ENCODE measurements at places on chromosomes 1 and 21.

DNA sequence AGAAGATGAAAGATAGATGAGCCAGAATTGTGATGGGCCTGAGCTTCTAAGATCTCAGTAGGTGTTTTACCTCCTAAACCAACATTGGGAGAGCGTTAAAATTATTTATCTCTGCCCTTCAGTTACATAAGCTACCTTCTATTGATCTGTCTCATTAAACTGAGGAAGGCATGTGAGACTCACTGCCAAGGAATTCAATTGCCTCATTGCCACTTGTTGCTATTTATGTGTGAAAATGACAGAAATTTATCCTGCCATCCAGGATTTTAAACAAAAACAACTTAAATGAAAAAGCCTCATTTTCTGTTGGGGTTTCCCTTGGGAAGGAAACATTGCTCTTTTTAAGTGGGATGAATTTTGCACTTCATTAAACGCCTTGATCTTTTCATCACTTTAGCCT lies 78.7 kb upstream of the RUNX1 start:
- DNase-seq: no peak

GRCh38 chr1:232428786-232429530 lies 201.0 kb downstream of the SIPA1L2 start:
- DNase-seq: no peak

DNA sequence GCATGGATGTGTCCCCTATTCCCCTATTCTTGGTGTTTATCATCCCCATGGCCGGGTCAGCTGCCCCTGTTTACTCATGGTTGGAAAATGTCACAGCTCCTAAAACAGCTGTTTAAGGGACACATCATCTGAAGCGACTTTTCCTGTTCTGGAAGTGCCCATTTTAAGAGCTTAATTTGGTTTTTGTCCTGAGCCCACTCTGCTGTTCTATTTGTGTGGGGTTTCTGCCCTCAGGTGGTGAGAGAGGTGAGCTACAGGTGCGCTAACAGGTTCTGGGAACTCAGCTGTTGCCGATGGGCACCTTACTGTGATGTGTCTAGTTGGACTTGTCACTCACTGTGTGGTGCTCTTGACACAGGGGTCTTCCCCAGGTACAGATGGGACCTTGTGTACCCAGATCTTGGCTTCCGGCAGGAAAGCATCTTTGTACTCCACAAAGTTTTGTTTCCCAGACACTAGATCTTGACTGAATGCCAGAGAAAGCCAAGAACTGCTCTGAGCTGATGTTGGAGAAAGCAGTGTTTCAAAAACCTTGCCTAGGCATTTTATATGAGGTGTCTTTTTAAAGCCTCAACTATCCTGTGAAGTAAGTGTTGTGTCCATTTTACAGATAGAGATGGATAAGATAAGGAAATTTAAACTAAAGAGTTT lies 59.0 kb upstream of the CD1D start:
- DNase-seq: peak; percentile 55

DNA sequence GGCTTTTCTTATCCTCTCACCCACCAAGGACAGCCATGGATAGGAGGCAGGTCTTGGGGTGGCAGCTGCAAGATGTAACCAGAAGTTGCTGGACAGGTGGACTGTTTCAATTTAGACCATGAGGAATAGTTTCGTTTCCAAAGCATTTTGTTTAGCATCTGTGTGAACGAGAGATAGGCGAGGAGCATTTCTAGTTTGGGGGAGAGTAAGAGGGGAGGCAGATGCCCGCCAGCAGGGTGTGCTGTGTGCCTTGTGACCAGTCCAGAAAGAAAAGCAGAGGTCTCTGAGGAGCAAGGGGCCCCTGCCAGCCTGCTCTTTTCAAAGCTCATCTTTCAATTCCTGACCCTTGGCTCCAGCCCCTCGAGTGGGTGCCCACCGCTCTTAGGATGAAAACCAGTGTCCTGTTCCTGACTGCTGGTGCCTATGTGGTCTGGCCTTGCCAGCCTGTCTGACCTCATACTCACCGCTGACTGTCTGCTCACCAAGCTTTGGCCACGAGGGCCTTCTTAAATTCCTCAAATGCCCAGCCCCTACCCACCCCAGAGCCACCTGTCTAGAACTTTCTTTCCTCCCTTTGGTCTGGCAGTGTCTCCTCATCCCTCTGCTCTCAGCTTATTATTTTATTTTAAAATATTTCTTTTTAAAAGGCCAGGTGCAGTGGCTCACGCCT lies 8.5 kb downstream of the SERINC2 start:
- DNase-seq: peak; percentile 36

DNA sequence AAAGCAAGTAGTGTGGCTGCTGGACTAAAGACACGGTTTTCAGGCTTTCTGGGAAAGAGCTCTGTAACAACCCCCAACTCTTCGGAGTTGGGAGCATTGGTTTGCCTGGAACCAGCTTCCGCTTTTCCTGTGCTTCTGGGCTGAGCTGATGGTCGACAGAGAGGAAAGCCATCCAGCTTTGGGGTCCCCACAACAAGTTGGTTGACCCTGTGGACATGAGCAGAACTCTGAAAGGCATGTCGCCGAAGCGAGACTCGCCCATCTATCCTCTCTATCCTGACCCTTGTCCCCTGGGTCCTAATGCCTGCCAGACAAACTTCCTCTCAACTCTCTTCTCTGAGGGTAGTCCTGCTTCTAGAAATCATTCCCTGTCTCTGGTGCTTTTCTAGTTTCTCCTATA lies 31.9 kb upstream of the FCGR2A start:
- DNase-seq: peak; percentile 42

DNA sequence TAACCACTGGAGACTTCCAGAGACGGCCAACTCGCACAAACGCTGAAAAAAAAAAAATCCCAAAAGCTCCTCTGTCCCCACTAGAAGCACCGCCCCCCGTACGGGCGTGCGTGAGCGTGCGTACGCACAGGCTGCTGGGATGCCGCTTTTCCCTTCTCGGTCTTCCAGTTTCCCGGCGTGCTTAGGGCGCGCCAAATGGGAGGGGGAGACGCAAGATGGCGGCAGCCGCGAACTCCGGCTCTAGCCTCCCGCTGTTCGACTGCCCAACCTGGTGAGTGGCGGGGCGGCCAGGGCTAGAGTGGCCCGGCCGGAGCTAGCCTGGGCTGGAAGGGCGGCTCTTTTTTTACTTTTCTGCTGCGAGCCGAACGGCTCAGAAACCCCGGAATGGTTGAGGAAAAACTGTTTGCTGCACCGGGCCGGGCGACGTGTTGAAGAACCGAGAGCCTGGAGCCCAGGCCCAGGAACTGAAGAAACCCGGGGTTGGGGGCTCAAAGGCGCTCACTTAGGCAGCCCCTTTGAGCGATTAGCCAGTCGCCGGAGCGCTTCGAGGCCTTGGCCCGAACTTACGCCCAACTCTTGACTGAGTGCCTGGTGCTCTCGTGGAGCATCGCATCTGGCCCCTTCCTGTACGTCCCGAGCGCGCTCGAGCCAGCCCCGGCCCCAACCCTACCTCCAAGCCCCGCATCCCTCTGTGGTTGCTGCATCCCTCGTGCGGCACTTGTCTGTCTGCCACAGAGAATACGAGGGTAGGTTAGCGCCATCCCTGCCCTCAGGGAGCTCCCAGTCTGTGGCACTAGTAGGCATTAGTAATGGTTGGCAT lies at the start of gene PPP1R8:
Gene PPP1R8 (plus strand): TSS at position 162 of the 820 bp plus-strand sequence. CDS start 54 bp downstream, at position 216.
- DNase-seq: peak; percentile 97

DNA sequence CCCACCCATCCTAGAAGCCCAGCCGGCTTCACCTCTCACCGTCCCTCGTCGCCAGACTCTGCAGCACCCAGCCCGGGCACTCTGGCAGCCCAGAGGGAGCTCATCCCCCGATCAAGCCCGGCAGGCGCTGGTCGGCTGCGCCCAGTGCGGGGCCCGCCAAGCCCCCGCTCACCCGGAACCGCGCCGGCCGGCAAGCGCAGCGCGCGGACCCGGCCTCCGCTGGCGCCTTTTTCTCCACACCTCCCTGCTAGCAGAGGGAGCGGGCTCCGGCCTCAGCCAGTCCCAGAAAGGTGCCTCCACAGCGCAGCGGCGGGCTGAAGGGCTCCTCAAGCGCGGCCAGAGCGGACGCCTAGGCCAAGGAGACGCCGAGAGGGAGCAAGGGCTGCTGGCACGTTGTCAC lies 2023.3 kb downstream of the NCAM2 start:
- DNase-seq: no peak

DNA sequence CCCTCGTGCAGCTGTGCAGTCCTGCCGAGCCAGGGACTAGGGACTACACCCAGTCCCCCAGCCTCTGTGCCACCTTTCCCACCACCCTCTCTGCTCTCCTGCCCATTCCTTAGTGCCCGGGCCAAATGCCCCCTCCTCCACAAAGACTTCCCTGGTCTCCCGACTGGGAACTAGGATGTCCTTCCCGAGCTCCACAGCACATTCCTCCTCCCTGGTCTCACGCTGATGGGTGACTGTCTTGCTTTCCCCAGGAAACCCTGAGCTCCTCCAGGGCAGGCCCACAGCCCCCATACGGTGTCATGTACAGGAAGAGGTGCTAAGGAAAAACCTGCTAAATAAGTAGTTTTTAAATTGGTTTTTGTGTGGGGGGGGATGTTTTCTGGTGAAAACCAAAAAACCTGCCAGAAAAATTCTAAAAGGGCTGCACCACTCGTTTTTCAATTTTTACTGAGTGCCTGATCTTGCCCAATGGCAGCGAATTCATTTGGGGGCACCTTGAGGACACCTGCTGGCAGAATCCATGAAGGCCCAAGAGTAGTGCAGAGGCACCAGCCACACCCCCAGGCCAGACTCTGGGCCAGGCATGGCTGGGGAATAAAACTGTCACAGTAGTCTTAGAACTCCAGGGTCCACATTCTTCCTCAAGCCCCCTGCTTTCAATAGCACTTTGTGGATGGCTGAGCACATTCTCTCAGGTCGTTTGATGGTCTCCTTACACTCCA lies 50.4 kb downstream of the GLIS1 start:
- no peak for DNase-seq

DNA sequence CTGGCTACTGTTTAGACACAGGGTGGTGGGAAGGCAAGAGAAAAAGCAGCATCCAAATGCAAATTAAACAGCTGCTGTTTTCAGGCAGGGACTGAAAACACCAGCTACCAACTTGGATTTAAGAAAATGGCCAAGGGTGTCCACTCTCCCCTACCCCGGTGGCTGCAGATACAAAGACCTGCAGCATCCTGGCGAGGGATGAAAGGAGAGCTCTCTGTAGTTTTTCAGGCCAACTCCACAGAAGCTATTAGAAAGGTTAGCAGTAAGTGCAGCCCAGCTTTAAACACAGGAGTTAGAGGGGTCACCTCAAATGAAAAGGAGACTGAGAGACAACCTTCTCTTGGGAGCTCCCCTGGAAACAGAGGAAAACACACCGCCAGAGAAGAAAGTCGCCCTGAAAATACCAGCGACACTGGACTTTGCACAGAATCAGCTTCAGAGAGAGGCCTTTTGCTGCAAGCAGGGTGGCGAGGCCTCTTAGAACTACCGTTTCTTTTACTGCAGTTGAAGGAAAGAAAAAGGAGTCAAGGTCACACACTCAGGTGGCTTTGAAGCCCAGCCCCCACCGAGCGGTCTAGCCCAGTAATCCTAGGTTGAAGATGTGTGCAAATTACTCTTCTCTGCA lies 74.4 kb upstream of the TIAM1 start:
- DNase-seq: no peak

DNA sequence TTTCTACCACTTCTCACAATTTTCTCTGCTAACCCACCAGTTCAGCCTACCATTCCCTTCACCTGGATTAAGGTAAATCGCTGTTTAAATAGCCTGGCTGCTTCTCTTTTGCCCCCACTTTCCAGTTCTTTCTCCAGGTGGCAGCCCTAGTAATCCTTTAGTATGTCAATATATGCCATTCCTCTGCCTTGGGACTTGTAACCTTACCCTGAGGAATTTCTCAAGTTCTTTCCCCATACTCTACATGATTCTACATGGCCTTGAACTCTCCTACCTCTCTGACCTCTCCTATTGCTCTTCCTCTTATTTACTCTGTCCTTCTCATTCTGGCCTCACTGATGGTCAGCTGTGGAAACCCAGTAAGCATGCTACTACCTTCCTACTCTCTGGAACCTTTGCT lies 546.0 kb downstream of the PLA2G4A start:
- DNase-seq: no peak

GRCh38 chr1:116856312-116856711 lies 53.4 kb upstream of the PTGFRN start:
- no peak for DNase-seq

- DNase-seq: no peak
Observed at GRCh38 chr1:235557495-235557894, 53.2 kb upstream of the B3GALNT2 start.

DNA sequence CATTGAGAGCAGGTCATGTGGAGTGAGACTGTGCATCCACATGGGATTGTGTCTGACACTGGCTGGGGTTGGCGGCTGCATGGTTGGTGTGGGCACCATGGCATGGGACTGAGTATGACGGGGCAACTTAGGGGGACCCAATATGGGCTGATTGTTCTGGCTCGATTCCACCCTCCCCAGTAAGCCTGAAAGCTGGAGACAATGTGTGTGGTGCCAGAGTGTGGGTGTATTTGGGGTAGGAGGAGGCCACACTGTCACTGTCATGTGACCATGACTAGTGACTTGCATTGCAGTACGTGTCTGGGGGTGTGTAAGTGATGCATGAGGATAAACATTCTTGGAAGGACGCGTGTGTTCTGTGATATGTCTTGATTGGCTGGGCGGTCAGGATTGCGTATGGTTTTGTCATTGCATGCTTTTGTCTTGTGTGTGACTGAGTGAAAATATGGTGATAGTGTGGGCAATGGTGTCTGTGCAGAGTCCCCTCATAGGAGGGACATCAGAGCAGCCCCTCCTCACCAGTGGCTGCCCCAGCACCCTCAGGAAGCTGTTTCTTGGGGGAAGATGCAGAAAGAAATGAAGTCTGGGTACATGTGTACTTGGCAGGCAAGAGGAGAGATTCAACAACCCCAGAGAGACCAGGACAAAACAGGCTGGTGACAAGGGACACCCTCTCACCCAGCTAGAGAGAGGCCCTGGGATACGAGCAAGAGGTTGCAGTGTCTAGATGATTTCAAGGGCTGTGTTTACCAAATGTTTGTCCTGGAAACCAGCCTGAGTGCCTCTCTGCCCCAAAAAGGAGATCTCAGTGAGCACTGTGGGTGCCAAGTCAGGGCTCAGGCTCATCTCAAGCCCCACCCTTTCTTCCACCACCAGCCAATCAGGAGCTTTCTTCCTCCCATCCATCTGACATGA lies 36.3 kb downstream of the SDC3 start:
- DNase-seq: no peak

- DNase-seq: peak; percentile 57
Observed at GRCh38 chr1:951364-951763, 7.7 kb downstream of the NOC2L start.

GRCh38 chr1:40662151-40662550 lies 3.3 kb downstream of the RIMS3 start:
- no peak for DNase-seq

DNA sequence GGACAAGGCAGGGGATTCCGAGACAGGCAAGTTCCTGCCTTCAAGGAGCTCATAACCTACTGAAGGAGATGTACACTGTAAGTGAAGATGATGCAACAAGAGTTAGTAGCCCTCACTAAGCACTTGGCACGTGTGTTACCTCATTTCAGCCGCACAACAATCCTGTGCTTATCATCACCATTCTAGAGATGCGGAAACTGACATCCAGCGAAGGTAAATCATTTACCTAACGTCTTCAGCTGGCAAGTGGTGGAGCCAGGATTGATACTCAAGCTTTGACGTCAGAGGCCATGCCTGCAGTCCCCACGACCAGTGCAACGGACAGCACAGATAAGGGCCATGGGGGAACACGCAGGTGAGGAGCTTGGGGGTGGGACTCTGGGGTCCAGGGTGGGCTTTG lies 2.9 kb upstream of the UBXN10 start:
- no peak for DNase-seq

- DNase-seq: no peak
Observed at GRCh38 chr1:1181938-1182410, 8.3 kb downstream of the TTLL10 start.

GRCh38 chr1:68291688-68292384 lies 59.5 kb upstream of the WLS start:
- no peak for DNase-seq

- DNase-seq: peak; percentile 79
Observed at GRCh38 chr21:46634966-46635323, 529 bp upstream of the PRMT2 start.
